Activated CD4-positive, alpha-beta T cell treated with anti-CD3 and anti-CD28 coated beads for 24 hours (primary cell): ENCODE measurements at places on chromosomes 5 and 9.

DNA sequence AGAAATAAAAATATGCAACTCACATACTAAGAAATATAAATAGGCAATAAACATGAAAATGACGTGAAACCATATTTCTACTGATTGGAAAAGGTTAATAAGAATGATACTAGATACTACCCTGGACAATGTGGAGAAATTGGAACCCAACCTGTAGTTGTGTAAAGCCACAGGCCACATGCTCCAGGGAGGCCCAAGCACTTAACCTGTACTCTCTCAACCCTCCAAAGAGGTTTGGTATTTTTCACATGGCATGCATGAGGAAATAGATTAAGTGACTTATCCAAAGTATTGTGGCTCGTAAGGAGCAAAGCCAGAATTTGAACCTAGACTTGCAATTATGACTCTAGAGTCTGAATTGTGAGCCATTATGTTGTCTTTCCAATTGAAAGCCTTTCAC, 13.4 kb downstream of the LIFR start:
- DNase-seq, result no peak

GRCh38 chr9:129936222-129936621, 101.0 kb downstream of the USP20 start:
- no peak for DNase-seq

GRCh38 chr9:34456746-34457145, 1.6 kb downstream of the FAM219A start:
- no peak for DNase-seq

- DNase-seq, result no peak
These were observed 93.7 kb downstream of the JAKMIP2 start for GRCh38 chr5:147688656-147689356.

- DNase-seq, result no peak
These were observed 812.9 kb upstream of the ZNF608 start for GRCh38 chr5:125559296-125559695.

- DNase-seq, result no peak
These were observed 21.0 kb downstream of the NR2F1 start for GRCh38 chr5:93603793-93604643.

DNA sequence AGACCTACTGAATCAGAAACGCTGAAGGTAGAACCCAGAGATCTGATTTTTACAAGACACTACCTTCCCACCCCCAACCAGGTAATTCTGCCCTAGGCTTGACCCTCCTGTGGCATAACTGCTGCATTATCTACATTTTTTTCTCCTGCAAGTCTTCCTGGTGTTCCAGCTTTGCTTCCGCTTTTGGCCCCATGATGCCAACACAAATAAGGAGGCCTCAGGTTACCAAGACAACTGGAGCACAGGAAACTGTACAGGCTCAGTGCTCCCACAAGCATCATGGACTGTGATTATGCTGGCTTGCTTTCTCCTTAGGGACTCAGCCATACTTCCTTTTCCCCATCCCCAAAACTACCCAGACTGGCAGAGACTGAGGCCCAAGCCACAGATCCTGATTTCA, 6.6 kb upstream of the MSMP start:
- no peak for DNase-seq
